ENCODE measurements at places on chromosomes 16 and 17. TPM values are rescaled to one million over a fixed set of nuclear protein-coding genes. Genes with fewer than 3 reads are reported as not detected.

KRT12 gene
- total RNA-seq = not detected

DNA sequence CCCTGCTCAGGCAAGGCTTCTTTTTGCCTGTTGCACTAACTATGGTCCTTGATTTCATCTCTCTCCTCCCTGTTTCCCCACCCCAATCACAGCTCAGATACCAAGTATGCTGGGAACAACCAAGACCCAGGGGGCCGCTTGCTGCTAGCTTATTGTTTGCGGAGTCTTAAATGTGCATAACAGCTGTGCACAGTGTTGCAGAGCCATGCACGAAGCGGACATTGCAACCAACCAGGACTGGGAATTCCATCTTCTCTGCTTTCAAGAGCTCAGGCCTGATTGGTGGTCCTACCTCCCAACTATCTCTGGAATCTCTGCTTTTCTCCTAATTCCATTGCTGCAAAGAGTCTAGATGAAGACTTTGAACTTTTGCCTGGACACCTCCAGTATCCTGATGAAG lies 281.3 kb upstream of the TNRC6C start:
- no peak overlapping the region for H3K4me3 ChIP-seq
- no peak for DNase-seq
- peaks cover 33% of the 10 kb centered on the region for H3K36me3 ChIP-seq

DNA sequence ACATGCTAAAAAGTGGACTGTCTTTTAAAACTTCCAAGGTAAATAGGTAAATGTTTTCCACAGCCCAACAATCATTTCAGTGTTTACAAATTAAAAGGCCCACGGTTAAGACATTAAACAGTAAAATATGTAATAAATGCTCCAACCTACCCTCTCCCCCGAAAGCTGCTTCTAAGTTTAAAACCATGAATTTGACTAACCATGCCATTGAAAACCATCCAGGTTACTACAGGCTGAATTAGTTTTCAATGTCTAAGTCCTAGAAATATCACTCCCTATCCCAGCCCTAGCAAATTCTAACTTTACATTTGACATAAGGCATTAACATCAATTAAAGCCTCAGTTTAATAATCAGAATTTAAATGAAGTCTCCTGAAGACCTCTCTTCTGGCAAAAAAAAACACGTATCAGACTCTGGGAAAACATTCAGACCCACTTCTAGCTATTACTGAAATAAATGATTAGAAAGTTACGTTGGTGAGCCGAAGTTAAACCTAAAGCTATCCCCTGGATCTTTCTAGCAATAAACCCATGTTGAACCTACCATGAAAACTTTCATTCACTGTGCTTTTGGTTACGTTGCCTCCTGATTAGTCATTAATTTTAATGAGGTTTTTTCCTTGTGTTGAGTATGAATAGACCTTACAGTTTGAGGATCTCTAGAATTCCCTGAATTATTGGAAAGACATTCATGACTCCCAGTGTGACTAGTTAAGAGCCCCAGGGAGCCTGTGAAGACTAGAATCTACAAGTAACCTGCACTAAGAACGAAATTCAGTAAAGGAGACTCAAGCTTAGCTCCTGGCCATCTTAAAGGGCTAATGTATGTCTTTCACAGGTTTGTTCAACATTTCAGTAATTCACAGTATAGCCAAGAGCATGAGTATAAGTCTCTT lies 1.7 kb upstream of the POLG2 start:
- H3K36me3 ChIP-seq = peaks cover 77% of the 10 kb centered on the region
- peak overlapping the region; percentile 96 for H3K27ac ChIP-seq
- DNase-seq = no peak
- H3K4me3 ChIP-seq = peak overlapping the region; percentile 100
- H3K4me1 ChIP-seq = peaks cover 94% of the 10 kb centered on the region

- no peak overlapping the region for H3K4me3 ChIP-seq
- H3K27ac ChIP-seq = peak overlapping the region; percentile 34
- H3K36me3 ChIP-seq = no peaks in the 10 kb centered on the region
- DNase-seq = no peak
- H3K4me1 ChIP-seq = peaks cover 17% of the 10 kb centered on the region
Measured at GRCh38 chr17:77832180-77832560, 126.3 kb upstream of the TNRC6C start.

GRCh38 chr16:7086822-7087616 lies 245.6 kb upstream of the RBFOX1 start:
- H3K4me3 ChIP-seq = no peak overlapping the region
- H3K36me3 ChIP-seq = no peaks in the 10 kb centered on the region
- DNase-seq = no peak
- peaks cover 13% of the 10 kb centered on the region for H3K27me3 ChIP-seq
- no peaks in the 10 kb centered on the region for H3K4me1 ChIP-seq
